Activated B cell treated with CpG ODN at 0.5 μM for 24 hours (primary cell): ENCODE measurements at places on chromosomes 6 and 20. TPM values are rescaled to one million over a fixed set of nuclear protein-coding genes. Genes with fewer than 3 reads are reported as not detected.

Gene RFX6
- total RNA-seq, result not detected in 2 replicates

Gene C4B
- 5.1 and 5.3 TPM in 2 replicates for total RNA-seq

Gene SERINC1
- total RNA-seq, result 51.3 and 52.0 TPM in 2 replicates

Gene SLC35D3
- total RNA-seq, result not detected in 2 replicates

Gene MROH8
- 3.2 and 5.9 TPM in 2 replicates for total RNA-seq

Gene OR11A1
- not detected in 2 replicates for total RNA-seq

Gene RSPH9
- total RNA-seq, result 0.17 TPM in 1 of 2 replicates, not detected in the other

Gene GJA10
- not detected in 2 replicates for total RNA-seq

GRCh38 chr6:67811239-67812037 is 823.6 kb upstream of the ADGRB3 start:
- no peak overlapping the region for H3K27ac ChIP-seq
- no peaks in the 10 kb centered on the region for H3K27me3 ChIP-seq
- no peaks in the 10 kb centered on the region for H3K4me1 ChIP-seq
- H3K4me3 ChIP-seq, result no peak overlapping the region

DNA sequence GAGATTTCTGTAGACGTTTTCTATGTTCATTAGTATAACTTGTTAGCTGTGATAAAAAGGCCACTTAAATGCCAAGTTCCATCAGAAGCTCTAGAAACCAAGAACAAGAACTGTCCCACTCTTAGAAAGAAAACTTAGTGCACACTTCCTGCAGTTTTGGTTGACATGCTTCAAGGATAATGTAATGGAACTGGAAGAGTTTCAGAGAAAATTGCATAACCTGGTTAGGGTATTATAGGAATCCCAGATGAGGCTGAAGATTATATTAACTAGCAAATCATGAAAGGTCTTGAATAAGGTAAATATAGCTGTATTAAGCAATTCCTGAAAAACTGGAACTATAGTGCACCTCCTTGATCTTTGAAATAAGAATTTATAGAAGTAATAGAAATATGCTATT is 1.8 kb upstream of the PHACTR2 start:
- no peak overlapping the region for H3K4me3 ChIP-seq
- H3K4me1 ChIP-seq, result peaks cover 13% of the 10 kb centered on the region
- no peak for DNase-seq
- no peak overlapping the region for H3K27ac ChIP-seq
- H3K27me3 ChIP-seq, result peaks cover 42% of the 10 kb centered on the region

DNA sequence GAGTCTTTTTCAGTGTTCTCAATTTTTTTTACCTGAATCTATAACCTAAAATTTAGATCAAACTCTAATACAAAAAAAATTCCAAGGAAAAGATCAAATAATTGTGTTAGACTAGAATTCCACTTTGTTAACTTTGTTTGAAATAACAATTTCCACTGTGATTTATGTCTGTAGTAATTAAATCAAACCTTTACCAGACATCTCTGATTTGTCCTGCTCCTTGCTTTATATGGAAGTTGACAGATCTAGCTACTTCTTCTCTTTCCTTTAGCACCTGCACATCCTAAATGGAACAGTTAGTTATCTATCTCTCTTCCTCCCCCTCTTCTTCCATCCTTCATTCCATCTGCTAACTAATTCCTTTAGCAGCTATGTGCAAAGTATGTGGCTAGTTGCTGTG is 99.5 kb upstream of the TMEM30A start:
- no peaks in the 10 kb centered on the region for H3K4me1 ChIP-seq
- no peaks in the 10 kb centered on the region for H3K36me3 ChIP-seq
- H3K27me3 ChIP-seq, result peaks cover 5% of the 10 kb centered on the region
- no peak for DNase-seq

GRCh38 chr20:17871181-17871580 is 97.4 kb downstream of the SNX5 start:
- H3K27ac ChIP-seq, result no peak overlapping the region
- peaks cover 22% of the 10 kb centered on the region for H3K4me1 ChIP-seq
- DNase-seq, result no peak

GRCh38 chr6:161696801-161697200 is 422.9 kb upstream of the AGPAT4 start:
- no peaks in the 10 kb centered on the region for H3K36me3 ChIP-seq
- H3K4me3 ChIP-seq, result no peak overlapping the region
- no peak overlapping the region for H3K27ac ChIP-seq
- no peaks in the 10 kb centered on the region for H3K4me1 ChIP-seq
- H3K27me3 ChIP-seq, result no peaks in the 10 kb centered on the region
- DNase-seq, result no peak

DNA sequence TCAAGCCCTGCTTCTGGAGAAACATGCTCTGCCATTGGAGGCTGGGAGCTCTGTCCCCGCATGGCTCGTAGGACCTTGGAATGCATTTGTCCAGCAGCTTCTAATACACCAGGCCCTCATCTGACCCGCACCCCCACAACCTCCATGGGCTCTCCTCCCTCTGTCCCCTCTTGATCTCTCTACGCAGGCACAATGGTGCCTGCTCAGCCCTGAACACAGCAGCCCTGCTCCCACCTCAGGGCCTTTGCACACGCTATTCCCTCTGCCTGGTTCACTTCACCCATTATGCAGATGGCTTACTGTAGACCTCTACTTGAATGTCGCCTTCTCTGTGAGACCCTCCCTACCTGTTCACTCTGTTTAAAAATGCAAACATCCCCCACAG is 27.0 kb upstream of the PTGIS start:
- no peak overlapping the region for H3K27ac ChIP-seq
- no peak for DNase-seq
- H3K27me3 ChIP-seq, result no peaks in the 10 kb centered on the region

DNA sequence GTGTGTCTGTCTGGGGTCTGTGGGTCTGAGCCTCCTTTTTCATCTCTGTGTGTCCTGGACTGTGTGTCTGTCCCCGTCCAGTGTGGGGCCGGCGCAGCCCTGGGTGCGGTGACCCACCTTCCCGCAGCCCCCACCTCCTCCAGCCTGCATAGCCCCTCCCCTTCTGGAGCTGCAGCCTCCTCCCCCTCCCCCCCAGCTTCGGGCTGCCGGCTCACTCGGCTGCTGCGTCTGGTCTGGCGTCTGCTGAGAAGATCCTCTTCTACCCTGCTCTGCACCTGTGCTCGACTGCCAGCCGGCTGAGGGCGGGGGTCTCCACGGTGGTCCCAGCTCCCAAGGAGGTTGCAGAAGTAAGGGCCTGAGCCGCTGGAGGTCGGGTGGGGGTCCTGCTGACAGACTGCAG is 7.6 kb upstream of the LKAAEAR1 start:
- H3K27ac ChIP-seq, result no peak overlapping the region
- peaks cover 4% of the 10 kb centered on the region for H3K36me3 ChIP-seq
- no peak for DNase-seq
- H3K4me1 ChIP-seq, result peaks cover 18% of the 10 kb centered on the region
- H3K27me3 ChIP-seq, result no peaks in the 10 kb centered on the region

GRCh38 chr20:8972963-8973705 is 95.8 kb upstream of the PLCB4 start:
- H3K4me3 ChIP-seq, result no peak overlapping the region
- H3K36me3 ChIP-seq, result no peaks in the 10 kb centered on the region
- H3K27me3 ChIP-seq, result no peaks in the 10 kb centered on the region
- DNase-seq, result no peak

- no peak overlapping the region for H3K4me3 ChIP-seq
- DNase-seq, result no peak
Measured at GRCh38 chr6:42210551-42210950, 7.1 kb downstream of the MRPS10 start.

- H3K4me3 ChIP-seq, result no peak overlapping the region
- no peaks in the 10 kb centered on the region for H3K36me3 ChIP-seq
- H3K27ac ChIP-seq, result no peak overlapping the region
- H3K27me3 ChIP-seq, result no peaks in the 10 kb centered on the region
Measured at GRCh38 chr6:143562143-143562542, 50.6 kb upstream of the FUCA2 start.

DNA sequence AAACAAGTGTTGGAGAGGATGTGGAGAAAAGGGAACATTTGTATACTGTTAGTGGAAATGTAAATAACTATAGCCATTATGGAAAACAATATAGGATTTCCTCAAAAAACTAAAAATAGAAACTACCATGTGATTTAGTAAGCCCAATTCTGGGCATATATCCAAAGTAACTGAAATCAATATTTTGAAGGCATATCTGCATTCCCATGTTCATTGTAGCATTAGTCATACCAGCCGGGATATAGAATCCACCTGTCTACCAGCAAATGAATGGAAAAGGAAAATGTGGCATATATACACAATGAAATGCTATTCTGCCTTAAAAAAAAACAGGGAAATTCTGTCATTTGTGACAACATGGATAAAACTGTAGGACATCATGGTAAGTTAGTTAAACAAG is 15.3 kb upstream of the C6orf58 start:
- H3K36me3 ChIP-seq, result no peaks in the 10 kb centered on the region
- no peak overlapping the region for H3K4me3 ChIP-seq
- no peak overlapping the region for H3K27ac ChIP-seq
- no peaks in the 10 kb centered on the region for H3K4me1 ChIP-seq

- no peak overlapping the region for H3K4me3 ChIP-seq
- H3K27ac ChIP-seq, result no peak overlapping the region
- H3K36me3 ChIP-seq, result no peaks in the 10 kb centered on the region
- no peaks in the 10 kb centered on the region for H3K4me1 ChIP-seq
- DNase-seq, result no peak
Measured at GRCh38 chr6:124132256-124132655, 328.6 kb downstream of the NKAIN2 start.

- H3K36me3 ChIP-seq, result peaks cover 79% of the 10 kb centered on the region
- no peaks in the 10 kb centered on the region for H3K27me3 ChIP-seq
- peaks cover 22% of the 10 kb centered on the region for H3K4me1 ChIP-seq
- no peak overlapping the region for H3K4me3 ChIP-seq
- DNase-seq, result no peak
Measured at GRCh38 chr6:110214338-110214737, 34.1 kb downstream of the CDC40 start.

GRCh38 chr6:63985223-63985622 is 349.6 kb downstream of the PHF3 start:
- no peaks in the 10 kb centered on the region for H3K4me1 ChIP-seq
- no peak for DNase-seq
- H3K36me3 ChIP-seq, result no peaks in the 10 kb centered on the region
- H3K4me3 ChIP-seq, result no peak overlapping the region
- no peaks in the 10 kb centered on the region for H3K27me3 ChIP-seq

- DNase-seq, result no peak
- no peaks in the 10 kb centered on the region for H3K27me3 ChIP-seq
- peaks cover 72% of the 10 kb centered on the region for H3K4me1 ChIP-seq
- H3K4me3 ChIP-seq, result no peak overlapping the region
Measured at GRCh38 chr20:48749437-48749836, 78.4 kb downstream of the PREX1 start.

- DNase-seq, result no peak
- H3K4me1 ChIP-seq, result no peaks in the 10 kb centered on the region
- H3K27ac ChIP-seq, result no peak overlapping the region
- H3K27me3 ChIP-seq, result peaks cover 4% of the 10 kb centered on the region
Measured at GRCh38 chr6:168905451-168906090, 348.1 kb downstream of the THBS2 start.

DNA sequence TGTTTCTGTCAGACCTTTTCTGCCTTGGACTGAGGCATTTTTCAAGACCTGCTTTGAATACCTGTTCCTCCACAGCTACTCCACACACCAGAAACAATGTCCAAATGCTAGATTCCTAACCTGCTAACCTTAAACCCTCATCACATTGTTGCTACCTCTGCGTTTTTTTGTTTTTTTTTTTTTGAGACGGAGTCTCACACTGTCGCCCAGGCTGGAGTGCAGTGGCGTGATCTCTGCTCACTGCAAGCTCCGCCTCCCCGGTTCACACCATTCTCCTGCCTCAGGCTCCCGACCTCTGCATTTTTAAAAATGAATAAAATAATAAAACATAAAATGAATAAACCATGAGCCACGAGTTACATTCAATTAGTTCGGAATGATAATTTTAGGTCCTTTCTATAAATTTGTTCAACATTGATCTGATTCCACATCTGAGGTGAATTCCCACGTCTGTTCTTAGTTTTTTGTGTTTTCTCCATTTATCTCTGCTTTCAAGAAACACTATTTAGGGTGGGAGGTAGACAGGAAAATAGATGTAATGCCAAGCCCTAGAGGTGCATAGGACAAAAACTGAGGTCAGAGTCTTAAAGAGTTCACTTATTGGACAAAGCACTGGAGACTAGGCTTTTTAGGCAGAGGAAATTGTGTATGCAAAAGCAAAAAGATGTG is 1.3 kb downstream of the C6orf89 start:
- H3K27ac ChIP-seq, result peak overlapping the region; percentile 7
- no peaks in the 10 kb centered on the region for H3K27me3 ChIP-seq
- DNase-seq, result no peak
- peak overlapping the region; percentile 89 for H3K4me3 ChIP-seq
- peaks cover 30% of the 10 kb centered on the region for H3K4me1 ChIP-seq

DNA sequence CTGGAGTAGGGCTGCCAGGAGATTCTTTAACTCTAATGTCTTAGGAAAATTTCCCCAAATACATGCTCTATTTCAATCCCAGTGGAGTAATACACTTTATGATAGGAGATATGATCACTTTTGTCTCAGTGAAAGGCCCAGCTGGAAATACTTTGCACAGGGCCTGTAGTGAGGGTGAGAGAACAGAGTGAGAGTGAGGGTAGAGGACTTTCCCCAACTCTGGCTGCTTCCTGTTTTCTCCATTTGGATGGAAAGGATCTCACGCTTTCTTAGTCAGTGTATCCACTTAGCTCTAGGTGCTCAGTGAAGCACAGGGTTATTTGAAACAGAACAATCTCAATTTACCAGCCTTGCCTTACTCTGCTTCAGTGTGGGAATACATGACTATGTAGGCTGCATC is 36.6 kb downstream of the FAM229B start:
- H3K36me3 ChIP-seq, result no peaks in the 10 kb centered on the region
- H3K4me3 ChIP-seq, result no peak overlapping the region
- H3K27me3 ChIP-seq, result peaks cover 1% of the 10 kb centered on the region
- no peaks in the 10 kb centered on the region for H3K4me1 ChIP-seq
- H3K27ac ChIP-seq, result no peak overlapping the region

- peaks cover 20% of the 10 kb centered on the region for H3K4me1 ChIP-seq
- H3K27ac ChIP-seq, result no peak overlapping the region
- no peak for DNase-seq
- peaks cover 12% of the 10 kb centered on the region for H3K36me3 ChIP-seq
- H3K4me3 ChIP-seq, result no peak overlapping the region
Measured at GRCh38 chr6:7254980-7255835, 57.8 kb downstream of the SSR1 start.

DNA sequence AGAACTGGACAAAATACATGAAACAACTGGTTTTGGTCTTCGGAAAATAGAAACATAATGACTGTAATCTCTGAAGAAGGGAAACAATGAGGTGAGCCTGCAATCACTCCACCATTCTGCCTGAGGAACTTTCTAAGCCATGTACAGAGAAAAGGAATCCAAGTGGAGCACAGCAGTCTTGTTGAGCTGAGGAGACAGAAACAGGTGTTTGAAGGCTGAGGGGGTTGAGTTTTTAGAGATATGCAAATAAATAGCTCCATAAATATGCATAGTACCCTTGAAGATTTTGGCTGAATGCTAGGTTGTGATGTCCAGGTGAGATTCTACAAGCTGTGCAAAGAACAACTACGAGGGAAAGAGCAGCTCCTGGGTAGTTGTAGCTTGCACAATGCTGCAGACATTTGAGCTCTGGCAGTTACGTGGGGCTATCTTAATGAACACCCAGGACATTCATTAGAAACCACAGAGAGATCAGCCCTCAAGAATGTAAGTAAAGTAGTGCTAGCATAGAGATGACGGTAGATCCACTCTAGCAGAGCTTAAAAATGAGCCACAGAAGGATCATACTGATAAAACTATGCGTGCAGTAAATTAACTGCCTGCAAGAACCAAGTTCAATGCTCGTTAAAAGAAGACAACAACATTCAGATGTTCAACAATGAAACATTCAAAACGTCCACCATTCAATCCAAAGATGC is 24.3 kb downstream of the TUBB2B start:
- peaks cover 12% of the 10 kb centered on the region for H3K36me3 ChIP-seq
- H3K4me1 ChIP-seq, result peaks cover 23% of the 10 kb centered on the region
- H3K27me3 ChIP-seq, result peaks cover 4% of the 10 kb centered on the region
- no peak overlapping the region for H3K27ac ChIP-seq
